ENCODE measurements at places on chromosomes 12 and 14.

DNA sequence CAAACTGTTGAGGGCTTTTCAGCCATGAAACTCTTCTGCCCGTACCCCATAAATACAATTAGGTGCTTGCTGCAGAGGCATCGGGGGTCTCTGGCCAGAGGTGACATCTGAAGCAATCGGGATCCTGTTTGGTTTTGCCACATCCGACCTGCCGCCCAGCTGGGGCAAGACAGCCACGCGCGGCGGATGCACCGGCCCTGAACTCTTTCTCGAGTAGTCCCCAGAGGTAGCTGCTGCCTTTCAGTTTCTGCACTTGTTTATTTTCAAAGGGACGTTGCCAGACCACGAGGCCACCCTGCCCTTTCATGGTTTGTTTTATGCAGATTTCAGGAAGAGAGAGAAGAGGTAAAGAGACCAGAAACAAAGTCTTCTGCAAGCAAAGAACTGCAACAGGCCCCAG is 10.6 kb upstream of the MLXIP start:
- DNase-seq = no peak

DNA sequence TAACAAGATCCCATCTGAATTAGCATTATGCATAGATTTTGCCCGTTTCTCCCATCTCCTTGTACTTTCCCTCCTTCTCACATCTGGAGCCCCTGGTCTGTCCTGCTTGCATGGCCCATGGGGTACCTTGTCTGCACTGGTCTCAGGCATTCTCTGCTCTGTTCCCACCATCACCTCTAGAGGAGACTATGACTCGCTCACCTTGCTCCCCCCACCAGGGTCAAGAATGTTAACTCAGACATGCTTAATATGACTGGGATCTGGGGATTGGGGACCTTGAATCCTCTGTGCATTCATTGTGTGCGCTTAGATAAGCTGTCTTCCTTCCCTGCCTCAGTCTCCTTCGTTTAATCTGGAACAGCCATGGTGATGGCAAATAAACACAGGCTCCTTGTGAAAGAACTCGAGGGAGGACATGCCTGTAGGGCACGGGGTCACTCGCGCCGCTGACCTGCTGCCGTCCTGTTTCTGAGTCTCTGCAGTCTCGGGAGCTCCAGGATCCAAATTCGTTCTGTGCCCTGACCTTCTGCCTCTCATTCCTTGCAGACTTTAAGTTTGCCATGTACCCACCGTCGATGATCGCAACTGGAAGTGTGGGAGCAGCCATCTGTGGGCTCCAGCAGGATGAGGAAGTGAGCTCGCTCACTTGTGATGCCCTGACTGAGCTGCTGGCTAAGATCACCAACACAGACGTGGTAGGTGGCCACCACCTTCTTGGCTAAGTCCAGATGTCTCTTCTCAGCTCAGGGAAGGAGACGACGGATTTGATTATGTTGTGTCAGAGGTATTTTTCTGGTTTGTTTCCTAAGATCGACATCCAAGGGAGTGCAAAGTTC is 15.0 kb downstream of the CCND2 start:
- no peak for DNase-seq

DNA sequence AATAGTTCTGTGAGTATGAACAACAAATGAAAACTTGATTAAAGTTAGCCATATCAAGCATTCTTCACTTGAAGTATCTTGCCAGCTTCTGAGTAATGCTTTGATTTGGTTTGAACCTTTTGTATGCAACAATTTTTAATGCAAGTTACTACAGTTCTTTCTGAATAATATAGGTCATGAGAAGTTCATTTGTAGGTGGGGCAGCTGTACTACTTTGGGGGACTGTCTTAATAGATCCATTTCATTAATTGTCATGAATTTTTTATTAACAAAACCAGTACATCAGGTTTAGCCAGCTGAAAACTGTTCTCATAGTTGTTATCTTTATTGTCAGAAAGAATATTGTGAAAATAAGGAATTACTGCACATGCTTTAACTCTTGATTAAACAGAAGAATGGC is 142.7 kb downstream of the FOXA1 start:
- DNase-seq = no peak

DNA sequence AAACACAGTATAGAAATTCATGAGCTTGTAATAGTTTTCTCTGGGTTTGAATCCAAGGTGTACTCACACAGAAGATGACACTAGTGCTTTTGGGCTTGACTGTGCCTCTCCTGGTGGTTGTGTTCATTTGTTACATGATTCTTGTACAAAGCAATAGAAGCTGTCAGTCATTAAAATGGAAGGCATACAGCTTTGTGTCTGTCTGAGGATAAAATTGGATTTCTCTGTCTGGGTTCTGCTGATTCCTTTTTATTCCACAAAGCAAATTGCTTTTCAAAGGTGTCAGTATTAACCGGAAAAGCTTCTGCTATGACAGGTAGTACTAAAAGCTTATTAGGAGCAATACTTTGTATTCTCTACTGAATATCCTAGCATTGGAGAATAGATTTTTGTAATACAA is 361.2 kb downstream of the SLC6A15 start:
- no peak for DNase-seq

GRCh38 chr14:74804219-74804825 is 41.2 kb downstream of the YLPM1 start:
- DNase-seq = no peak

DNA sequence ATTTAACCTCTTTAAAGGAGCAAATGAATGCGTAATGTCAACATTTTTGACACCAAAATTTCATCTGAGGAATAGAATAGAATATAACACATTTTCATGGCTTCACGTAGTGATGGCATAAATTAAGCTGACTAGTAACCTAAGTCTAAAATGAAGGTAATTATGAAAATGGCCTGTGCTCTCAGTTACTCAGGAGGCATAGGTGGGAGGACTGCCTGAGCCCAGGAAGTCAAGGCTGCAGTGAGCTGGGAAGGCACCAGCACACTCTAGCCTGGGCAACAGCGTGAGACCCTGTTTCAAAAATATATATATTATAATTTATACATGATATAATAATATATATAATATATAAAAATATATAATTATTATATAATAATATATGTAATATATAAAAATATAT is 383.2 kb upstream of the ATP2B1 start:
- DNase-seq = no peak

All from large intestine (tissue), 12 donors.